ENCODE measurements at places on chromosomes 4 and X.

DNA sequence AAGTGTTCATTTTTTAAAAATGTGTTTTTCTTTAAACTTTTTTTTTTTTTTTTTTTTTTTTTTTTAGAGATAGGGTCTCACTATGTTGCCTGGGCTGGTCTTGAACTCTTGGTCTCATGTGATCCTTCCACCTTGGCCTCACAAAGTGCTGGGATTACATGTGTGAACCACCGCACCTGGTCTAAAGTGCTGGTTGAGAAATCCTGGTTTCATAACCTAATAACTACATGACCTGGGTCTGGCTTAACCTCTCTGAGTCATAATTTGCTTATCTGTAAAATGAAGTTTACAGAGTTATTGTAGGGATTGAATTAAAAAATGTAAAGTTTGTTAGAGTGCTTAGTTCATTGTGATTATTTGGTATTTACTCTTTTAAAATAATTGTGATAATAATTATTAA lies 5.2 kb downstream of the HSD17B13 start:
- no peak for DNase-seq

DNA sequence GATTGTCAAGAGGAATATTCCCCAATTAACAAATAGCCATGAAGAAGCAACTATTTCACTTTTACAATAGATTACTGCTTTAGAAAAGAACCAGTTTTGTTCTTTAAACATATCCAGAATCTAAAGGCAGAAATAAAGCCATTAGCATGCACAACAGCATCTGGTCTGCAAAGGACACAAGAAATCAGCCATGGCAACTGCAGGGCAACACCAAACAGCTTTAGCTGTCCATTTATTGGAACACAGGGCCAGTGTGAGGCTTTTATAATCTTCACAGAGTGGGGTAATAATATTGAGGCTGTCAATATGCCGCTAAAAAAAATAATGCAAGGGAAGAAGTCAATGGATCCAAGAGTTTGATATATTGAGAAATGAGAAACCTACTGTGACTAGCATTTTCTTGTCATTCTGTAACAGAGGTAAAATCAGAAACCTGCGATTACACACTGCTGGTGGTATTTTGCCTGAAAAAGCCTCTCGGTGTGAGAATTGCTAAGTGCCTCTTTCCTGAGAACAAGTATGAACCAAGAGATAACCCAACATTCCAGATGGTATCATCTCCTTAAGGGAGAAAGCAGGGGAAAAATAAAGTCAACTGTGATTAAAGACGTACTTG lies 2.7 kb upstream of the BANK1 start:
- no peak for DNase-seq

GRCh38 chr4:86934147-86934770 lies 552 bp upstream of the AFF1 start:
- no peak for DNase-seq

- no peak for DNase-seq
These were observed 39.3 kb downstream of the LNX1 start for GRCh38 chr4:53551958-53552357.

DNA sequence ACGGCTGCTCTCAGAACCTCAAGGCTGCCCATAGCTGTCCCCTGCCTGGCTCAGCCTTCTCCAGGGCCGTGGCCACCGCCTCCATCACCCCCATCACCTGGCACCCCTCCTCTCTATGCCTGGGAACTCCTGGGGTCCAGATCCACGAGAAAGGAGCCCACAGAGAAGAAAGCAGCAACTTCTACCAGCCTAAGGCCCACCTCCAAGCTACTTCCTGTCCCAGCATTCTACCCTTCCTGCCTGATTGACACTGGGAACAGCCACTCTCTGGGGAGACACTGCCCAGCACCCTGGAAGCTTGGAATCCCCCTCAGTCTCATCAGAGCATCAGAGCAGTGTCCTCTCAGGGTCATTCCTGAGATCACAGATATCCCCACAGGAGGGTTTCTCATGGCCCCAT lies 36.9 kb upstream of the PROM1 start:
- DNase-seq, result no peak
